ENCODE measurements at places on chromosomes 4 and X. TPM values are rescaled to one million over a fixed set of nuclear protein-coding genes. Genes with fewer than 3 reads are reported as not detected.
A peak's percentile ranks its signal among the peaks of the same experiment; 100 is the strongest.

The EDNRA gene
- polyA plus RNA-seq, result 76.5 TPM

The HAND2 gene
- polyA plus RNA-seq, result not detected

The FRMD7 gene
- 1.6 TPM for polyA plus RNA-seq

The SPACA5 gene
- 0.31 TPM for polyA plus RNA-seq

The MAGEE2 gene
- 0.90 TPM for polyA plus RNA-seq

- no peak for DNase-seq
These were observed 429.2 kb downstream of the GPAT3 start for GRCh38 chr4:83964996-83965541.

GRCh38 chr4:65370709-65371108, 299.6 kb downstream of the EPHA5 start:
- DNase-seq, result no peak

DNA sequence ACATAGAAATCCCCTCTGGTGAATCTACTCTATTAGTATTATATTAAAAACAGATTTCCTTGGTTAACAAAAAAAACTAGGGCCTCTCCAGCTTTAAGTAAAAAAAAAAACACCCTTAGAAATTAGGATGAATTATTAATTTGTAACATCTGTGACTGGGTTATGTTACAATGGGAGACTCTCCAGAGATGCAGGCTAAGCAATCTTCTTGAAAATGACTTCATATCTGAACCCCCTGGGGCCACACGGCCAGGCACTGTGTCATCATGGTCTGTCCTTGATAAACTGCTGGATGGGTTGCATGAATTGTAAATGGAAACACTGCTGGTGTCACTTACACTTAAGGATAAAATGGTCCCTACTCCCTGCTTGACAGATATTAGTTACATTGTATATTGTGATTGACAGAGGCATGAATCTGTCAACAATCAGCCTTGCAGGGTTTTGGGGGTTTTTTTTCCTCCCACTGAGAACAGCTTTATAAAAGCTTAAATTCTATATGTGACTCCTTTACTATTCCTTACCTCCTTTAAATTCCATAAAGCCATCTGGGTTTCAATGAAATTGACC, 49.1 kb downstream of the PRKG2 start:
- no peak for DNase-seq

DNA sequence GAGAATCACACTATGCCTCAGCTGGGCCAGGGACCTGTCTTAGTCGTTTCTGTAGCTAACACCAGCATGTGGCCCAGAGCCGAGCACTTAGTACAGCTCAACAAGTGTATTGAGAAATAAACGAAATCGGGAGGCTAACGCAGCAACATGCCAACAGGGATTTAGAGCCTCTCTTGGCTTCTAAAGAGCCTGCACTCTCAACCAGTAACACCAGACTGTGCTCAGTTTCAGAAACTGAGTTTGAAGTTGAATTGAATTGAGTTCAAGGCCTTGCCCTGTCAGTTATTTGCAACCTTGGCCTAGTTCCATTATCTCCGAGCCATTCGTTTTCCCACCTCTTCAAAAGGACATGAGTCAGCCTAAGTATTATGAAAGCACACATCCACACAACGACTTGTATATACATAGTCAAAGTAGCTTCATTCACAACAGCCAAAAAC, 71.3 kb upstream of the LDB2 start:
- DNase-seq, result no peak

DNA sequence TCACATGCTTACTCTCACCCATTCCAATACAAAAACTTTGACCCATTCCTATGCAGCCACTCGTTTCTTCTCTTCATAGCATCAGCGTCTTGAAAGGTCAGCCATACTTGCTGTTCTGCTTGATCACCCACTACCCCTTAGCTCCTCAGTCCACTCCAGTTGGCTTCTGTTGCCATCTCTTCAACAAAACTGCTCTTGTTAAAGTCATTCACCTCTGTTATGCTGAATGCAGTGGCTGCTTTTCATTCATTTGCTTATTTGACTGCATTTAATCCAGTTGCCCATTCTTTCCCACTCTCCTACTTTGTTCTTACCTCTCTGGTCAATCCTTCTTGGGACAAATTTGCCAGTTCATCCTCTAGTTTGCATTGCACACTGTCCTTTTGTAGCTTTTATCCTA, 24.9 kb downstream of the CEP135 start:
- DNase-seq, result no peak

DNA sequence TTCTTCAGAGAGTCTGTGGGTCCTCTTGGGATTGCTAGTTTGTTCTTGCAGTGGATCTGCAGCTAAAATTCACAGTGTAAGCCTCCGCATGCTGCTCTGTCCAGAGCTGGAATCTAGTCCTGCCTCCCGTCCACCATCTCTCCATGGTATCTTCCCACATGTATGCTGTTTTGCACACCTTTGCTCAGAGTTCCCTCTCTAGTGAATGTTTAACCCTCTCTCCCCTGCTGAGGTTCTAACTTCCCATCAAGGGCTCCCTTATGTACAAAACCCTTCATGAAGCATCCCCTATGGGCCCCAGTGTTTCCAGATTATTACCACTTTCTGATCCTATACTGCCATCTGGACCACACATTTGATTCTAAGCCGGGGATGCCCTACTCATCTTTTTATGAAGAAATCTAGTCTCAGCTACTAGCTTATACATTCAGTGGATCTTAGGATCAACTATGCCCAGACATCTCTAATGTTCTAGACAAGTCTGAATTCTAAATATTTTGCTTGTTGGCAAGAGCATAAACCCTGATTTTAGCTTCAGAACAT, 157.3 kb downstream of the CPEB2 start:
- DNase-seq, result no peak

- DNase-seq, result no peak
These were observed 4.2 kb downstream of the TSPAN5 start for GRCh38 chr4:98653890-98654867.

DNA sequence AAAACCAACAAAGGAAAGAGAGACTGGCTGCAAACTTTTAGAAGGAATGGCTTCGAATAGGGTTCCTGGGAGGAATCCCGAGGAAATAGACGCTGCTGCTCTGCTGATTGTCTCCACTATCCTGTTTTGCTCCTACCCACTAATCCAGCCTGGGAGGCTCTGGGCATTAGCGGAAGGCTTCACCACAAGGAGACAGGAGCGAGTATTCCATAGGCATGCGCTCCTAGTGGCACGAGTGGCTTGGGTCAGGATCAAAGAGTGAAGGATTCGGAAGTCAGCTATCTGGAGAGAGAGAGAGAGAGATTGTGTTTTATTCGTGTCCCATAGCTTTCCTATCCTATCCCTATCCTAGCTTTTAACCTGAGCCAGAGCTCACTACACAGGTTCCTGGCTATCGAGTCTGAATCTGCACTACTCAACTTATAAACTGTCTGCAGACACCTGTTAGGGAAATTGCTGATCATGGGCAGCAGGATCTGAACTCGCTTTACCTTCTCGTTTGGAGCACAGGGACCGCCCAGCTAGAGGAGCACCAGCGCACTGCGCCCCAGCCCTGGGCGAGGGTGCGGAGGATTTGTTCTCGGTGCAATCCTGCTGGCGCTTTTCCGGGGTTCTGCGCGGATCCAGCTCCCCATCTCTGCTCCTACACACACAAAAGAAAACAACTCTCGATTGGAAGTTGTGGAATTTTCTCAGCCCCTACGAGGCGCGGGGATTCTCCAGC, 740 bp upstream of the NPY2R start:
- peak; percentile 23 for DNase-seq

GRCh38 chr4:180947425-180947824, 1295.8 kb upstream of the TENM3 start:
- peak; percentile 60 for DNase-seq

GRCh38 chrX:20433388-20433775, 166.7 kb upstream of the RPS6KA3 start:
- no peak for DNase-seq

DNA sequence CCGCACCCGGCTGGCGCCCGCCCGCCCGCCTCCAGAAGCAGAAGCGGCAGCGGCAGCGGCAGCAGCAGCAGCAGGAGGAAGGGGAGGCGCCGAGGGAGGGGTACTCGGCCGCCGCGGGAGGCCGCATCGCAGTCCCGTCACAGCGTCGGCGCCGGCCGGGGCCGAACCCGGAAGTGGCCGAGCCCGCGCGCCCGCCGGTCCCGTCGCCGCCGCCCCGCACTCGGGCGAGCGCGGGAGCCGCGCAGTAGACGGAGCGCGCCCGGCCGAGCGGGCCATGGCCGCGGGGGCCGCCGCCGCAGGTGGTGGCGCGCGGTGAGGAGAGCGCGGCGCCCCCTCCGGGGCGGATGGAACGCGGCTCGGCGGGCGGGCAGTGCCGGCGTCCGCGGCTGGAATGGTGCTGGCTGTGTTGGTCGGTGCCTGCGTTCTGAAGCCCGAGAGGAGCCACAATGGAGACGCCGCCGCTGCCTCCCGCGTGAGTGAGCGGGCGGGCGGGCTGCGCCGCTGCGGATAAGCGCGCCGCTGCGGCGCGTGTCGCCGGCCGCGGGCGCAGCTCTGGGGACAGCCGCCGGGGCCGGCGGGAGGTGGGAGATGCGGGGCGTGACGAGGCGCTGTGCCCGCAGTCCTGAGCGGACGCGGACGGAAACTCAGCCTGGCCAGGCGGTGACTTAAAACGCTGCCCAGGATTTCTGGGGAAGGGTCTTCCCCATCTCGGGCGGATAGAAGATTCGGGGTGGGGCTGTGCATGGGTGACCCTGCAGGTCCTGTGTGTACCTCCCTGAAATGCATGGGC, at the start of gene KLHL2:
TSS of gene KLHL2 (plus strand) at position 131 of the 790 bp plus-strand sequence. CDS start at position 447, 316 bp downstream.
- DNase-seq, result peak; percentile 63

- no peak for DNase-seq
These were observed 116.6 kb downstream of the SHOX start for GRCh38 chrX:747176-747575.

DNA sequence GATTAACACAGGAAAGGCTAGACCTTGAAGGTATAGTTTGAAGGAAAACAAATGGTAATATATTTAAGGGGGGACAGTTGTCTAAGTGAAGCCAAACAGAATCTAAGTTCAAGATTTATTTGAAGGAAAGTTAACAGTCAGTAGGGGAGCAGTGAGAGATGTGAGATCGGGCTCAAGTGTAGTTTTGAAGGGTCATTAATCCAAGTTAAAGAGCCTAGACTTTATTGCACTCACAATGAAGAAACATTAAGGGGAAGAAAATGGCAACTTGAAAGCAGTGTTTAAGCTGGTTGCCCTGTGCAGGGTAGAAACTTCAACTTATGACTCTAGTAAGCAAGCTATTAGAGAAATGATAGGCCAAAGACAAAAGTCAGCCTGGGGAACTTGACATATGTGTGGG, 1952.2 kb downstream of the PCDH7 start:
- peak; percentile 20 for DNase-seq

DNA sequence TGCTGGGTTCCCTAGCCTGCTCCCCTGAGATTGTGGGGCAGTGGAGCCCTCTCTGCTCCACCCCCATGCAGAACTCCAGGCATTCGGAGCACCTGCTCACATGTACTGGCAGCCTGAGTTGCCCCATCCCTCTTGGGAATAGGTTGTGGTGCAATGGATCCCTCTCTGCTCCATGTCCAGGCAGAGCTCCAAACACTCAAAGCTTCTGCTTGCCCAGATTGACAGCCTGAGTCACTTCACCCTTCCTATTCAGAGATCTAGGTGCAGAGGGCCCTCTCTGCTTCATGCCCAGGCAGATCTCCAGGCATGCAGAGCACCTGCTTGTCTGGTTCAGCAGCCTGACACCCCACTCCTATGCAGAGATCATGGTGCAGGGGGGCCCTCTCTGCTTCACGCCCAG, 18.6 kb upstream of the TEX13B start:
- DNase-seq, result no peak

DNA sequence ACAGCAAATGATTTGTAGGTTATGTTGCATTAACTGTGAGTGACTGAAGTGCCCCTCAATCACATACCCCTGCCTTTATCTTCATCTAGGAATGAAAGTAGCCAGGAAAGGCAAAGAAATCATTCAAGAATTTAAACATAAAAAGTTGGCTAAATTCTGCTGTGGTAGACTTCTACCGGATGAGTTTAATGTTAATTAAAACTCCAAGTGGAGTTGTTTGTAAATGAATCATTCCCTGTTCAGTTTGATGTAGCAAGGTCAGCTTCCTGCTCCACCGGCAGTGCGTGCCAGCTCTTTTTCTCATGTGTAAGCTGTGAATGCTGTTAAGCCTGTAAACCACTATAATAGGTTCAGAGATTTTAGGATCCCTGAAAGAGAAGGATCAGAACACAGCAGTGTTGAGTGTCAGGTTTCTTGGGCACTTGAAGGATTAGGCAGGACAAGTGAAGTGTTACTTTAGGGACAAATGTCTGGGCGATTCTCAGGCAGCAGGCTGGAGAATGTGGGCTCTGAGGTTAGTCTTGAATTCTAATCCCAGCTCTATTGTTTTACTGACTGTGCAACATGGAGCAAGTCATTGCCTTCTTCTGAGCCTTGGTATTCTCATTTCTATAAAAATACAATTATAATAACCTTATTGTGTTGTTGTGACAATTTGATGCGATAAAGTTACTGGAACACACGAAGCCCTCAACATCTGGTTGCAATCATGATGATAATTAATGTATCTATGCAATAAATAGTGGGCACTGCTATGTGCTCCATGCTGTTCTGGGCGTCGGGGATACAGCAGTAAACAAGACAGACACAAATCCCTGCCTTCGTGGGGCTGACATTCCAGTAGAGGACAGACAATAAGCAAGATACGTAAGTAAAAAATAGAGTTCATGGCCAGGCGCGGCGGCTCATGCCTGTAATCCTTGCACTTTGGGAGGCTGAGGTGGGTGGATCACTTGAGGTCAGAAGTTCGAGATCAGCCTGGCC, 112.0 kb downstream of the SHROOM3 start:
- DNase-seq, result peak; percentile 84

DNA sequence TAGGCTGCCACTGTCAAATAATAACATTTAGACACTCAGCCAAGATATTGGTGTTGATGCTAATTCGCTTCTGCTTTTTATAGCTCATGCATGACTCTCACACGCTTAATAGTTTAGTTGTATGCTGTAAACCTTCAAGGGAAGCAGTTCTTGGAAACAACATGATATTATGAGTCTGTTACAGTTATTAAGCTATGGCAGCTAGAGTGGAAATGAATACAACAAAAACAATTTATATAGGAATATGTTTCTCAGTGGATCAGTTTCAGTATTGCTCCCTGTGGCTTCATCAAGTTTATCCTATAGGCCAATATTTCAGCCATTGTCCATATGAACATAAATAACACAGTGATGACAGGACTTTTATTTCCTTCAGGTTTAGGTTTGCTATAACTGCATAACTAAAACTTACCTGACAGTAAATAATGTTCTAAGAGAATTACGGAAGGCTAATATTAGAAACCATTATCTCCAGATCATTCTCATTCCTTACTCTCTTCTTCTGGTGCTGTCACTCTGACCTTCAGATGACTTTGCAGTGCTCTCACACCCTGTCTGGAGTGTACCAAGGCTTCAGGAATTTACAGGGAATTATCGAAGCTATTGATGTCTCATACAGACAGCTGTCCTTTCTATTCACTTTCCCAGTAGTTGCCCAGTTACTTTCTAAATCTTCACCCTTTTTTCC, 555.0 kb downstream of the ANKRD50 start:
- no peak for DNase-seq

GRCh38 chrX:71930298-71930697, 19.7 kb downstream of the NHSL2 start:
- no peak for DNase-seq

- no peak for DNase-seq
These were observed 98.6 kb downstream of the HUWE1 start for GRCh38 chrX:53587795-53588420.

- DNase-seq, result no peak
These were observed 844.4 kb downstream of the ARAP2 start for GRCh38 chr4:35399912-35400311.
